ENCODE measurements at places on chromosomes 16 and 17. TPM values are rescaled to one million over a fixed set of nuclear protein-coding genes. Genes with fewer than 3 reads are reported as not detected.

The TEKT5 gene
- total RNA-seq = not detected

The SALL1 gene
- total RNA-seq = 8.4 TPM

The ABCC6 gene
- 3.7 TPM for total RNA-seq

The XPO6 gene
- 30.2 TPM for total RNA-seq

The TPSB2 gene
- total RNA-seq = not detected

The HASPIN gene
- 0.15 TPM for total RNA-seq

The TLCD2 gene
- 2.4 TPM for total RNA-seq

The NTN3 gene
- 0.74 TPM for total RNA-seq

The ATP2C2 gene
- not detected for total RNA-seq

The IKZF3 gene
- total RNA-seq = 1.3 TPM

The CBFA2T3 gene
- total RNA-seq = 6.3 TPM

The TM4SF5 gene
- not detected for total RNA-seq

The CCL5 gene
- 1.2 TPM for total RNA-seq

The TBC1D3H gene
- not detected for total RNA-seq

The KDM6B gene
- total RNA-seq = 28.0 TPM

The DERL2 gene
- total RNA-seq = 38.0 TPM

The NKD1 gene
- 1.1 TPM for total RNA-seq

The NPW gene
- total RNA-seq = not detected

The KRT10 gene
- total RNA-seq = 79.5 TPM

The SSH2 gene
- total RNA-seq = 37.5 TPM

The CTF1 gene
- total RNA-seq = 8.5 TPM

The VAT1L gene
- total RNA-seq = 40.3 TPM

The GH2 gene
- not detected for total RNA-seq

The TOP2A gene
- total RNA-seq = 5.9 TPM

The USP32 gene
- 43.2 TPM for total RNA-seq

The NLRC3 gene
- 0.85 TPM for total RNA-seq

The ITGB4 gene
- 19.9 TPM for total RNA-seq

The GP1BA gene
- total RNA-seq = not detected

The CTRB1 gene
- 0.62 TPM for total RNA-seq

The TP53TG3C gene
- not detected for total RNA-seq

The TRIM72 gene
- 0.31 TPM for total RNA-seq

The KRT36 gene
- total RNA-seq = not detected

The RHBDL3 gene
- total RNA-seq = 35.9 TPM

The USP36 gene
- total RNA-seq = 31.5 TPM

The GFAP gene
- total RNA-seq = 4.8 TPM

The BAHCC1 gene
- 8.6 TPM for total RNA-seq

The RAB26 gene
- not detected for total RNA-seq

The RNF222 gene
- not detected for total RNA-seq

The CPHXL2 gene
- not detected for total RNA-seq

The KRT31 gene
- total RNA-seq = not detected

The PEX12 gene
- total RNA-seq = 7.7 TPM

The CCL8 gene
- not detected for total RNA-seq

The NPTX1 gene
- not detected for total RNA-seq

The MMP2 gene
- 142 TPM for total RNA-seq

The RASL10B gene
- 19.0 TPM for total RNA-seq

The C16orf89 gene
- 9.2 TPM for total RNA-seq

The GLP2R gene
- 0.96 TPM for total RNA-seq

The SCO1 gene
- 28.1 TPM for total RNA-seq
